Kidney capillary endothelial cell (primary cell): ENCODE measurements at places on chromosomes 6 and 20.

- no peak for DNase-seq
Measured at GRCh38 chr6:4009486-4009885, 69.5 kb downstream of the FAM217A start.

- no peak for DNase-seq
Measured at GRCh38 chr20:1002682-1003561, 811 bp upstream of the RSPO4 start.

GRCh38 chr6:44059359-44060346 lies 67.6 kb downstream of the MRPL14 start:
- DNase-seq = no peak

DNA sequence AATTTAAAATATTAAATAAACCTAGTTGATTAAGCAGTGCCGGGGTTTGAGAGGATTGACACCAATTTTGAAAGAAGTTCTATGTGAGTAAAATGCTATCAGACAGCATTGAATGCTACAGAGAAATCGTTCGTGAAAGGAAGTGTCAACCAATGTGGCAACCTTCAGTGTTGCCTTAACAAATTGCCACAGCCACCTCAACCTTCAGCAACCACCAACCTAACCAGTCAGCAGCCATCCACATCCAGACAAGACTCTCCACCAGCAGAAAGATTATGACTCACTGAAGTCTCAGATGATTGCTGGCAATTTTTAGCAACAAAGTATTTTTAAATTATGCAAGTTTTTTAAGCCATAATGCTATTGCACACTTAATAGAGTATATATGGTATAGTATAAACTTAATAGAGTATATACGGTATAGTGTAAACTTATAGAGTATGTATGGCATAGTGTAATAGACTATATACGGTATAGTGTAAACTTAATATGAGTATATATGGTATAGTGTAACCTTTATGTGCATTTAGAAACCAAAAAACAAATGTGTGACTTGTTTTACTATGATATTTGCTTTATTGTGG lies 65.3 kb upstream of the ID4 start:
- DNase-seq = no peak

GRCh38 chr6:69865126-69865525 lies 1.2 kb upstream of the COL19A1 start:
- DNase-seq = peak; percentile 46
